SIG-M5 (cell line): ENCODE measurements at places on chromosomes 3 and 15.

GRCh38 chr3:197495499-197495898 is 60.3 kb downstream of the BDH1 start:
- DNase-seq, result no peak

DNA sequence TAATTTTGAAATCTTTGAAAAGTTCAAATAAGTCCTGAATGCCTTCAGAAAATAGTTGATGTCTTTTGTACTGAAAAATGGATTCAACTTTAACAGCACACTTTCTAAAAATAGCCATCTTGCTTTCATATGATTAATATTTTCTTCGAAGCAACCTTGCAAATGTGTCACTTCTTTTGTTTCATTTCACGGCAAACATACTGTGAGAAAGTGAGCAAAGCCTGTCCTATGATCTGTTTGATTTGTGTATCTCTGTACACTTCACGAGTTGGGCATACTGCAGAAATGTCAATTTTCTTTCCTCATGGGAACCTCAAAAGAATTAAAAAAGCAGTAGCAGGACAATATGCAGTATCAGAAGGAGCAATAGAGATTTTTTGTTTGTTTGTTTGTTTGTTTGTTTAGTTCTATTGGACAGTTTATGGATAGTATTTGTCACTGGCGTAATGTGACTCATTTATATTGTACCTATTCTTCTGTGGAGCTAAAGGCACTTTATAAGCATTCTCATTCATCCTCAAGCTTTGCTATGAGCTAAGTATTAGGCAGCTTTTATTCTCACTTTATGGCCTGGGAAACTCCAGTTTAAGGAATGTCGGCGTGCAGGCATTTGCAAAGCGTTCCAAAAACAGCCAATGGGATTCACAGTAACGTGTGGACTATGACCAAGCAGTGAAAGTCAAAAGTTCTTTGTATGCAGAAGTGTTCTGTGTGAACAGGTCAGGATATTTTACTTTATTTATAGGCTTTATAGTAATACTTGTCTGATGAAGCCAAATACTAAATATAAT is 572.0 kb downstream of the NAALADL2 start:
- DNase-seq, result no peak

- no peak for DNase-seq
Measured at GRCh38 chr15:52652984-52653383, 26.2 kb downstream of the ATOSA start.

DNA sequence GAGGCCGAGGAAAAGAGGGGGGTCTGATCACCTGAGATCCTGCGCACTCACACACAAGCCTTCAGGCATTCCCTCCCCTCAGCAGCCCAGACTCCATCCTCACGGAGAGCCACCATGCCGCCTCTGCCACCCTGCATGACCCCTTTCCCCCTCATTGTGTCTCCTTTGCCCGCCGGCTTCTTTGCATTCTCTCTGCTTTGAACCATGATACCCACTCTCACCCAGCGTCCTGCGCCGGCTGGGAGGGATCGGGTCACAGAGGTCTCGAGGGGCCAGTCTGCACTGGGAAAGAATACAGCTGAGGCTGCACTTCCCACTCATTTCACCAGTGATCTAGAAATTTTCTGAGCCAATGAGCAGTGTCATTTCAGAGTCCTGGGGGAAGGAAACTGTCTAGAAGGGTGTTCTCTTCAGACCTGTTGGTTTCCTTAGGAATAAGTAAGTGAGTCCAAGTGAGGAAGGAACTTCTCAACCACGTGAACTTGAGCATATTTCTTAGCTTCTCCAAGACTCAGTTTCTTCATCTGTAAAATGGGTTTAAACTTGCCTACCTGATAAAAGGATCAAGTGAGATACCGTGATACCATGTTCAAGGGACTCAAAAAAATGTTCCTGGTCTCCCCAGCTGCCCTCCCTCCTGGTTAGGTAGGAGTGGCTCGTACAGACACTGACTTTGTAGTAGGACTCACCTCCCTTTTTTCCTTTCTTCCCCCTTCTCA is 96.7 kb downstream of the TOP2B start:
- DNase-seq, result no peak

GRCh38 chr15:75229191-75230015 is 27.7 kb downstream of the C15orf39 start:
- no peak for DNase-seq

DNA sequence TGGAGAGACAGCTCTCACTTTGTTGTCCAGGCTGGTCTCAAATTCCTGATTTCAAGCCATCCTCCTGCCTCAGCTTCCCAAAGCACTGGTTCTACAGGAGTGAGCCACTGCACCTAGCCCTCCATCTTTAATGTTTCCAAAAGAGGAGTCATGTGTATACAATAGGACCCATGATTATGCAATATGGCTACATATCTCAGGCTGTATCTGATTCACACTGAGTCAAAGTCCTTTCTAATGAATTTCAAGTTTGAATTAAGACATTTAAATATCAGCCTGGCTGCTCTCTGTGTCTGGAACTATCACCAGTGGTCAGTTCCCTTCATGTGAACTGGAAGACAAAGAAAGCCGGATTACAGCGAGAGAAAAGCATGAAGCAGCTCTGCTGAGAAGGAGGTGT is 90.5 kb downstream of the MINAR1 start:
- no peak for DNase-seq

GRCh38 chr3:195182470-195182795 is 88.5 kb downstream of the XXYLT1 start:
- DNase-seq, result no peak

DNA sequence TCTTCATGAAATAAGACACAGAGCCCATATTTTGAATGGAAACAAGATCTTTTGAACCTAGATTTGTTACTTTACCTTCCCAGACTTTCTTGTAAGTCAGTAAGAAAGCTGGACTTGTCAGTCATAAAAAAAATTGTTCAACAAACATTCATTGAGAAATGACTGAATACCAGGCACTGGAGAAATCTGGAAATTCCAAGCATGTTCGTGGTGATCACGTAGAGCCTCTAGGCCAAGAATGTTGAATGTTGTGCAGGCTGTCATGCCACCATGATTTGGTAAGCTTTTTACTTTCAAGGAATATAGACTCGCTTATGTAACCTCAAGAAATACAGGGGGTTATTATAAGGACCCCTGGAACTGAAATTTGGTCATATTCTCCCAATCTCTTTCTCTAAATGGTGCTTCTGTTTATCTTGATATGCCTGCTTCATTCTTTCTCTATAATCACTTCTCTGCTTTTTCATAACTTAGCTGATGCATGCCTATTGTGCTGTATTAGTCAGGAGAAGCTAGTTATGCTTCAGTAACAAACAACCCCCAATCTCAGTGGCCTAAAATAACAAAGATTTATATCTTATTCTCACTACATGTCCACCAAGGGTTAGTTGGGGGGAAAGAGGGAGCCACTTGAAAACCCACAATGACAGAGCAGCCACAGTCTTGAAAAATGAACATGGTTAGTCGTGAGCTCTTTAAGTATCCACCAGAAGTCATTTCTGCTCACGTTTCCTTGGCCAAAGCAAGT is 3.4 kb upstream of the TPM1 start:
- DNase-seq, result no peak

GRCh38 chr15:99485153-99485961 is 80.4 kb upstream of the MEF2A start:
- no peak for DNase-seq

DNA sequence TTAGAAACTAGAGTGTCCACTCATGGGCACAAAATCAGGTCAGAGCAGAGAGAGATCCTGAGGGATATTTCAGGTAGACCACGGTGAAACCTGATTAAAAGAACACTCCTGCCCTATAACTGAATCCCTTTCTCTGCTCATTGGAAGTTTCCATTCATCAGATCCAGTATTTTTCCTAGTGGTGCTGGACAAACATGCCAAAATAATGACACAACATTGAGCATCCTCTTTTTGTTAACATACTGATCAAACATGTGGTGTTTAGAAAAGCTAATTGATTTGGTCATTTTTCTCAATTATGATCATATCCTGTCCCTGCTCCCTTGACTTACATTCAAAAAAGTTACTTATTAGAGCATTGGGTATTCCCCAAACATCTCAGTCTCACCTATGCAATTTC is 27.2 kb downstream of the PTX3 start:
- DNase-seq, result no peak

GRCh38 chr3:94904156-94904674 is 841.4 kb downstream of the NSUN3 start:
- DNase-seq, result no peak

DNA sequence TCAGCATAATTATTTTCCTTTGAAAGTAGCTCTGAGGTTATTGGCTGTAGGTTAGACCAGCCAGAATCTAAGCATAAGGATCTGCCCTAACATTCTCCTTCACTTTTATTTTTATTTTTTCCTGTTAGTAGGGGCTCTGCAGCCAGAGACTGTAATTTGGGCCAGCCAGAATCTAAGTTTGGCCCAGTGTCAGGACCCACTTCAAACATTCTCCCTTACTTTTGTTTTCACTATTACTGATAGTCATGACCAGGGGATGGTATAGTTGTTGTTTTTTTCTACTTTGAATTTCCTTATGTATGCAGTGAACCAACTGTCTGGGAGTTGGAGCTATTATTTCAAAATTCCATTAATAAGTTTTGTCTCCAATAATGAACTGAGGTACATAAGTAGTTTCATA is 121.0 kb upstream of the MBNL1 start:
- DNase-seq, result no peak

DNA sequence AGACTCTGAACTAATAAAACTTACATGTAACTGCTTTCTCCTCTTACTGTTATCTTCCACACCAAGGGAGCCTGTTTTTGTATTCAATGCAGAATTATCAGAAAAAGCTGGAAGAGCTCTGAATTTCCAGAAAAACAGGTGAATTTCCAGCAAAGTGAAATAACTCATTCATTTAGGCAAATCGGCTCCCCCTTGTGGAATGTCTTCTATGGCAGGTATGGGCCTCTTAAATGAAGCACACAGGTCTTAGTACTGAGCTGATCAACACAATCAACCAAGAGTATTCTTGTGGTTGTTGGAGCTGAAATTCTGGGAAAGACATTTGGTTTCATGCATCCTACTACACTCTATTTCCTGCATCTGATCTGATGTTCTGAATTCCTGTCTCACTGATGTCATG is 31.0 kb upstream of the PTPRG start:
- no peak for DNase-seq

DNA sequence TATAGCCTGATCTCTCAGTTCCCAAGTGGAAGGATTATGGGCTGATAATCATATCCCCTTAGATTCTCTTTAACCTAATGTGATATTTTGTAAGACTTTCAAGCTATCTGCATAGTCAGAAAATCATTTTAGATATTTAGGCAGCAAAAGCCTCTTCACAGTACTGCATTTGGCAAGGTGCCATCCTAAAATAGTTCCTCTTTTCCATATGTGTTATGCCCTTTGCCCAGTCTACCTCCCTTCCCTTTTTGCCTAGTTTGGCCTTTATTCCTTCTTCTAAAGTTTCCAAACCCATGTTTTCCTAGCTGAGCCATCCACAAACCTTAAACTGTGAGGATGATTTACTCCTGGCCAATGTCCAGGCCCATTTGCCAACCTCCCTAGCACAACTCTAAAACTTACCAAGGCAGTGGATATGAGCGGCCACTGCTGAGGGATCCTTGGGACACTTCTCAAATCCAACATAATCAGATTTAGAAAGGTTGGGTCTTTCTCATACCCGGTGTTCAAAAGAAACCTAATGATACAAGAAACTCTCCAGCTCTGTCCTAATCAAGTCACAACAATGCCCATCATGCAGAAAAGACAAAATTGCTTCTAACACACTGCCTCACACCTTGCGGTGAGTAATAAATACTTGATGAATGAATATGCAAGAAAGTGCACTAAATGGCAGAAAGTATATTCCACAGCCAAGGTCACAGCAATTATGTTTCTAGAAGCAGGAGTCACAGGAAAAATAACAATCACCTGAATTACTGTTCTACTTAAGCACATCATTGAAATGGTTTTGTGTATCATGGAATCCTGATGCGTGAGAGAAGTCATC is 493.9 kb downstream of the NLGN1 start:
- DNase-seq, result no peak

GRCh38 chr3:23653647-23654525 is 151.9 kb upstream of the UBE2E1 start:
- DNase-seq, result no peak

DNA sequence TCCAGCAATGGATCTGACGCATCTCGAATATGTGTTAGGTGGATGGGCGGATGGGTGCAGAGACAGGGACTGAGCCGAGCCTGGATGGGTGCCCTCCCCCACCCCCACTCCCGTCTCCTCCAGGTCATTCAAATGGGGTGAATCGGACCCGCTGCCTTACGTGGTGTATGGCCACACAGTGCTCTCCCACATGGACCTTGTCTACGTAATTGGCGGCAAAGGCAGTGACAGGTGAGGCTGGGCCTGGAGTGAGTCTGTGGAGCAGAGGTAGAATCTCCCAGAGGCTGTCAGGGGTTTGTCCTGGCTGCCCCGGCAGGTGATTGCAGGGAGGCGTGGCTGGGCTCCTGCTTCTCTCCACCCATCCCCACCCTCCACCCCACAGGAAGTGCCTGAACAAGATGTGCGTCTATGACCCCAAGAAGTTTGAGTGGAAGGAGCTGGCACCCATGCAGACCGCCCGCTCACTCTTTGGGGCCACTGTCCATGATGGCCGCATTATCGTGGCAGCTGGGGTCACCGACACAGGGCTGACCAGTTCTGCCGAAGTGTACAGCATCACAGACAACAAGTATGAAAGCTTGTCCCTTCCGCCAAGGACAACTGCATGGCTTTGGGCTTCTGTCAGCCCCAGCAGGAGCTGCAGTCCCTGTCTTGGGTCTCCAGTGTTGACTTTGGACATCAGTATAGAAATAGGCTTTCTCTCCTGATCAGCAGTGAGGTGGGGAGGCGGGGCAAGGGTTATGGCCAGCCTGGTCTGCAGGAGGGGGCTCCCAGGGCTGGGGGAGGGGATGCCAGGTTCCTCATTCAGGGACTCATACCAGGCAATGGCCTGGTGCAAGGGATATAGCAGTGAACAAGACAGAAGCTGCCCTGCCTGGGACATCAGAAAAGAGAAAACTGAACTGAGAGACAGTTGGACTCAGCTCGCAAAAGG is 3.4 kb downstream of the KLHL40 start:
- DNase-seq, result no peak

DNA sequence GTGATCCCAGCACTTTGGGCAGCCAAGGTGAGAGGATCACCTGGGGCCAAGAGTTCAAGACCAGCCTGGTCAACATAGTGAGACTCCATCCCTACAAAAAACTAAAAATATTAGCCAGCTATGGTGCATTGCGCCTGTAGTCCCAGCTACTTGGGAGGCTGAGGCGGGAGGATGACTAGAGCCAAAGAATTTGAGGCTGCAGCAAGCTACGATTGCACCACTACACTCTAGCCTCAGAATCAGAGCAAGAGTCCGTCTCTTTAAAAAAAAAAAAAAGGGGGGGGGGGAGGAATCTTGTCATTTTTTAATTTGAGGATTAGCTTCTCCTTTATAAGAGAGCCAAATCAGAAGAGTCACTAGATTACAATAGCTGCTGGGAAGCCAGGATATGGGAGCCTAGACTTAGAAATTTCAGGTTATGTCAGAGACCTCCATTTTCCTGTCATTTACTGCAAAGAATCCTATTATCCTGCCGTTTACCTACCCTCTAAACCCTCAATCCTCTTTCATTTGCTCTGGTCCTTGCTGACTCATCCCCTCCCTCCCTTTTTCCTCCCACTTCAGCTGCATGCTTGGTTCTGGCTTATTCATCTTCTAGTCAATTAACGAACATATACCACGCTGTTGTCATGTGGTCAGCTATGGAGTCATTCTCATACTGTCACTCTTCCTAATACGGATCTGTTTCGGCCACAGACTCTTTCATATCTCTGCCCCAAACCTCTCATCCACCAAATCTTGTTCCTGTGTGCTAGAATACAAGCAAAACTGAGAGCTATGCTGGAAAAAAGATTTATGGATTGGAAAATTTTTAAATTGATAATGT is 83.8 kb upstream of the PPIB start:
- DNase-seq, result no peak
